Right renal cortex interstitium (tissue), 3 donors: ENCODE measurements at places on chromosomes 4 and X. TPM values are rescaled to one million over a fixed set of nuclear protein-coding genes. Genes with fewer than 3 reads are reported as not detected.

Gene TLR10
- polyA plus RNA-seq: 0.64 TPM

Gene NXF2B
- polyA plus RNA-seq: 0.69 TPM

Gene DDIT4L
- polyA plus RNA-seq: 2.7 TPM

Gene MUC7
- not detected for polyA plus RNA-seq

Gene RTL9
- 0.35 TPM for polyA plus RNA-seq

Gene MAP7D2
- 3.1 TPM for polyA plus RNA-seq
